A172 (cell line): ENCODE measurements at places on chromosomes 16 and 17. TPM values are rescaled to one million over a fixed set of nuclear protein-coding genes. Genes with fewer than 3 reads are reported as not detected.
A peak's percentile ranks its signal among the peaks of the same experiment; 100 is the strongest.

DNA sequence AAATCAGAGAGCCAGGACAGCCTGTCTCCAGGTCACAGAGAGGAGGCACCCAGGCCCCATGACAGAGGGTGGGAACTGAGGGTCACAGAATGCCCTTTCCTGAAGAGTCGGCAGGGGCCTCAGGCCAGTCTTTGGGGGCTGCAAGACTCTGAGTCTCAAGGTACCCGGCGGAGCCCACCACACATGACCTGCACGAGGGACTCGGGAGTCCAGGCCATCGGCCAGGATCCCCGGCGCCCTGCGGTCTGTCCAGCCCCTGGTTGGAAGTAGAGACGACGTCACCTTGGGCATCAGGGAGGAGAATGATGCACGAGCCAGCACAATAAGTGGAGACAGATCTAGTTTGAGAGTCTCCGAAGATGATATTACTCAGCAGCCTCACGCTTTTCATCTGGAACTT lies 234.7 kb upstream of the SDK2 start:
- DNase-seq, result no peak

DNA sequence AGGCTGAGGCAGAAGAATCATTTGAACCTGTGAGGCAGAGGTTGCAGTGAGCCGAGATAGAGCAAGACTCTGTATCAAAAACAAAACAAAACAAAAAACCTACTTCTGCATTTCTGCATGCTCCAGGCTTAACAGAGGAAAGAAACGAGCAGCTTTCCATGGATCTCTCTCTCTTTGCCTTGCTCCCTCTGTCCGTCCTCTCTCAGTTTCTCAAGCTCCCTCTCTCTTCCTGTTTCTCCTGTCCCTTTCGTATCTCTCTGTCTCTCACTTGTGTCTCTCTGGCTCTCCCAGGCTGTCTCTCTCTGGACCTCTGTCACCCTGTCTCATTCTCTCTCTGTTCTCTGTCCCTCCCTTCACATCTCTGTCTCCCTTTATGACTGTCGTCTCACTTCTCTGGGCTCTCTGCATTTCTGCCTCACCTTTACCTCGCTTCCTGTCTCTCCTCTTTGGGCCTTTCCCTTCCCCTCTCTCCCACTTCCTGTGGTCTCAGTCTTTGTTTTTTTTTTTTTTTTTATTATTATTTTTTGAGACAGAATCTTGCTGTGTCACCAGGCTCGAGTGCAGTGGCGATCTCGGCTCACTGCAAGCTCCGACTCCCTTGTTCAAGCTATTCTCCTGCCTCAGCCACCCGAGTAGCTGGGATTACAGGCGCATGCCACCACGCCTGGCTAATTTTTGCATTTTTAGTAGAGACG lies 4.1 kb upstream of the PITPNA start:
- peak; percentile 27 for DNase-seq

DNA sequence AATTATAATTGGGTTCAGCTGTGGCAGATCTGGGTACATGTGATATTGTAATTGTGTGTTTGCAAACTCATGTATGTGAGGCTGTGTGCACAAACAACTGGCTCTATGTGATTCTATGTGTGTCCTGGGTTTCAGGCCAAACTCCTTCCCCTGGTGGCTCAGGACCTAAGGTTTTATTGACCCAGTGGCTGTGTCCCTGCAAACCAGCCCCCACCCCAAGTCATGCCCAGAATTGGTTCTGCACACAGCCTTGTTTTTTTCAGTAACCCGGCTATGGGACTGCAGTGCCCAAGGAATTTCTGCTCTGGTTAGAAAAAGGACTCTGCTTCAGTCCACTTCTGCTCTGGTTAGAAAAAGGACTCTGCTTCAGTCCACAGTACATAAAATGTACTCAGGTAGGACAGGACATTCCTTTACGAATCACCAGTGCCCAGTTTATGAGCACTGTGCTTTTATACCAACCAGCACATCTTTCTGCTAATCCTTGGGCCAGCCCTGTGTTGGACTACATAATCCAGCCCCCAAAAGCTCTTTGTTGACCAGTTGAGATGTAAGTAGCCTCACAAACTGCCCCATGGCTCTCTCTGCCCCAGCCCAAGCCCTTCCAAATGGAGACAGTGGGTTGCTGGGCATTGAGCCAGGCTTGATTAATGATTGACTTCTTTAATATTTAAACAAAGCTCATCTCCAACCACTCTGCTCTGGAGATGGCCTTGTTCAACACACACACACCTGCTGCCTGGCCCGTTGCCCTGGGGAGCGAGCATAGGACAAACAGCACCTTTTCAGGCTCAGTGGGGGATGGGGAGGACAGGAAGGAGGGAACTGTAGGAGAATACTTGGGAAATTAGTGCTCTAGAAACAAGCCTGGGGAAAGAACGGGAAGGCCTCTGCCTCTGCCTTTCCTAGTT lies 2.9 kb upstream of the KCNH6 start:
- DNase-seq, result no peak

The ALOXE3 gene
- 0.05 TPM in 1 of 2 replicates, not detected in the other for total RNA-seq

The LPCAT2 gene
- 18.6 and 20.2 TPM in 2 replicates for total RNA-seq

The KRTAP9-8 gene
- total RNA-seq, result not detected in 2 replicates
